Stimulated activated CD4-positive, alpha-beta T cell treated with anti-CD3 and anti-CD28 coated beads, Interleukin-2, amount 100 ng/mL, for 48 hours (primary cell): ENCODE measurements at places on chromosomes 12 and 14.

DNA sequence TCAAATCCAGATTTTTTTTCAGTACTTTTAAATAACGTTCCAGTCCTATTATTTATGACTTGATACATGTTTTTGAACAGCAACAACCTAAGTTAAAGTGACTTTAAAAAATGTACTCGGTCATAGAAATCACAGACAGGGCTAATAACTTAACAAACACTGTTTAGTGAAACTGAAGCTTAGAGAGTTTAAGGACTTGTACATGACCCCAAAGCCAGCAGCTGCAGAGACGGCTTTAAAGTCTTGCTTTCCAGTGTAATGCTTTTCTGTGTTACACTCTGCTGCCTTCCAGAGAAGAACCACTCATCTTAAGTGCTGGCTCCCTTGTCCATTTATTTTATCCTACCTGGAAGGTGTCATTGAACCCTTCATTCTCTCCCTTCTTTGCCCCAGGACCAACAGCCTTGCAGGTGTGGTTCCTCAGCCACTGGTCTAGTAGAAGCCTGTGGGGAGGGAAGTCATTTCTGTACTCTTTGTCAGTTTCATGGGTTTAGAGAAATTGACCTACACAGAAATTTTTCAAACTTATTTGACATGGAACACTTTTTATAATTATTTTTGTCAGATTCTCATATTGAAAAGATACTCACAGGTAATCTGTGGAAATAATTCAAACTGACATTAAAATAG is 60.9 kb downstream of the NAV3 start:
- no peak for DNase-seq

DNA sequence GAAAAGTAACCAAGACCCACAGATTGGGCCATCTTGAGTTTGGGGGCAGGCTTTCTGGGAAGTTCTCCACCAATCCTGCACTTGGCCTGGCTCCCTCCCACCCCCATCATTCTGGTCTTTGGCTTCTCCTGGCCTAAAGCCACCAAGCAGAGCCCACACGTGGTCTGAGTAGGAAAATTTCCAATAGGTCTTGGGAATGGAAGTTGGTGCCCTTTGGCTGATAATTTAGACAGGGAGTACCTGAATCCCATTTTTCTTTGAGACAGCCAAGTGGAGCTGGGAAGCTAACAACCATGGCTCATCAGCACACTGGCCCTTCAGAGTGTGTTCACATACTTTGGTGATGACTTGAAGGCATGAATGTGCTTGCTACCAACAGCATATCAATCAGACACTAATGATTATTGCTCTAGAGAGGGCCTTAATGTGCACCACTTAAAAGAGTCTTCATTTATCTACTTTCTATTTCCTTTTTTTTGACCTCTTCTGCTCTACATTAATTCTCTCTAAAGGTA is 156.0 kb downstream of the EGLN3 start:
- DNase-seq, result no peak

DNA sequence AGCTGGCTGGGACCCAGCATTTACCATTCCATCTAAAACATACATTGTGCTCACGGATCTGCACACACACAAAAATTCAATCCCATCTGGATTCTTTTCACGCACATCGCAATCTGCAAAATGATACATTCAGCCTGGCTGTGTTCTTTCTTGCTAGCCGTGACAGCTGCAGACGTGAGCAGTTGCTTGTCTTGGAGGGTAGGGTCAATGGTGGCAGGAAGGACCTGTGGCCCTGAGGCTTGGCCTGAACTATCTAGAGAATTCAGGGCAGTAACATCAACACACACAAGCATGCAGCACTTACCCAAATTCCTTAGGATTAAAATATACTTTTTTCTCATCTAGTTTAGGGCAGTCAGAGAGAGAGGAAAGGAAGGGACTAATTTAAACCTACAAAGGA is 72.0 kb downstream of the DICER1 start:
- no peak for DNase-seq

DNA sequence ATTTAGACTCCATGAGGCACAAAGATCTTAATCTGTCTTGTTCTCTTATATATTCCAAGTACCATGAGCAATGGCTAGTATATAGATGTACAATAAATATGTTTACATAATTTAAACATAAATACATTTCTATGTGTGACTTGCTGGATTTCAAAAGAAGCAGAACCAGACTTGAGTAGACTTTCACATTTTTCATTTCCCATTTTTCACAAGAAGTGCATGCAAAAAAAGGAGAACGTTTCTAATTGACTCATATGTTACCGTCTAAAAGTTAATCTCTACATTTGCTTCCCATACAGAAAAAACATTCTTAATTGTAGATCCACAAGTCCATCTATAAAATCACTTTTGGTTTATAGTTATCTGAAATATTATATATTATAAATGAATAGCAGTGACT is 256.5 kb upstream of the USP15 start:
- DNase-seq, result no peak

GRCh38 chr12:12403264-12404248 is 46.7 kb downstream of the BORCS5 start:
- no peak for DNase-seq

DNA sequence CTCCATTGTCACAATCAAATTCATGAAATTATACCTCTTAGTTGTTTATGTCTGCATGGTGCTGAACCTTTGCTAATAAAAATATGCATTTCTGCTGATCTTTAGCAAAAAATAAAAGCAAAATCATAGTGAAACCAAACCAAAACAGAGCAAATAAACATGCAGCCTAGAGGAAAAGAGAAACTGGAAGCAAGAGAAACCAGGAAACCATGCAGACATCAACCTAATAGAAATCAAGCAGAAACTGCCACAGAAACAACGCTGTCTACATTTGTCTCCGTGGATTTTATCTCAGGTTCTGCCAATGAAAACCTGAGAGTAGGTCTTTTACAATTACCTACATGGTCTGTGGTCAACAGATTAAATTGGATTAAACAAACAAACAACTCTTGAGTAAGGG is 173.7 kb downstream of the SYT10 start:
- no peak for DNase-seq

GRCh38 chr12:110366321-110367142 is 37.0 kb downstream of the ANAPC7 start:
- DNase-seq, result no peak

DNA sequence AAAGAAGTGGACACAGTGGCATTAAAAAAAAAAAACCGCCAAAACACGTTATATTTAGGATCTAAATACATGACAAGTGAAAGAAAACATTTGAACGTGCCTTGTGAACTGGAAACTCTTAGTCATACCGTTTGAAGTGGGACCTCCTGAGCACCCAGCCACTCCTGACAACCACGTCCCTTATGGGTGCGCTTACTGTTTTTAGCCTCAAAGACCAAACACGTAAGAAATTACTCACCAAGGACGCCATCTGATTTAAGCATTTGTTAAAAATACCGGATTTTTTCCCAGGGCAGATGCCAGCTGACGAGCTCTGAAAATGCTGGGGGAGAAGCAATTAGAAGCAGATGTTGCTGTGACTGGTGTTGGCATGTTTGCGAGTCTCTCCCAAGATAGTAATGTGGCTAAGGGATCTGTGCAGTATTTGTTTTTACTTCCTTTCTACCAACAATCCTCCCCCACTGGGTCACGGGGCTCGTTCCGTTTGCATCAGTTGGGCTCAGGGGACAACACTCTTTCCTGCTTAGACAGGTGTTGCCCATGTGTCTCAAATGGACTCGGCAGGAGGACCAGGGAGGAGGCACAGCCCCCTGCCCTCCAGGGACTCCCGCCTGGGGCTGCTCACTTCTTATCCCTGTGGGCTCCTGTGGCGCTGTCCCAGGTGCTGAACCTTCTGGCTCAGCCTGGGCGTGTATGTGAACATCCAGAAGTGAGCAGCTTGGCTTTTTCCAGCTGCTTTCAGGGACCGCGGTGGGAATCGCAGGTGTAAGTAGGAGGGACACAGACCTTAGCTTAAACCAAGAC is 101.0 kb downstream of the BEGAIN start:
- peak; percentile 53 for DNase-seq

DNA sequence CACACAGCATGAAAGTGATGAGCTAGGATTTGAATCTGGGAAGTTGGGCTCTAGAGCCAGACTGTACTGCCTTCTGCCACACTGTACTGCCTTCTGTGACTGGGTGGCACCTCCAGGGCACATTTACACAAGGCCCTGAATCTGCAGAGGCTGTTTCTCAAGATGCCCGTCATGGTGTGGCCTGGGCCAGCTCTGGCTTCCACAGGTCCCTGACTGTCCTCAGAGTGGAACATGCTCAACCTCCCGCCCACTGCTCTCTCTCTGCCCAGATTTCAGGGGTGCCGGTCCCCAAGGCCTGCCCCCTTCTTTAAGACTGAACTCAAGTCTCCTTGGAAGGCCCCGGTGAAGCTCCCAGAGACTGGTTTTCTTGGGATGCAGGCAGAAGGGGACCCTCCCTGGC is 50.2 kb downstream of the C14orf132 start:
- DNase-seq, result no peak
